Hepatocyte (in vitro differentiated cells): ENCODE measurements at places on chromosomes 4 and X. TPM values are rescaled to one million over a fixed set of nuclear protein-coding genes. Genes with fewer than 3 reads are reported as not detected.

DNA sequence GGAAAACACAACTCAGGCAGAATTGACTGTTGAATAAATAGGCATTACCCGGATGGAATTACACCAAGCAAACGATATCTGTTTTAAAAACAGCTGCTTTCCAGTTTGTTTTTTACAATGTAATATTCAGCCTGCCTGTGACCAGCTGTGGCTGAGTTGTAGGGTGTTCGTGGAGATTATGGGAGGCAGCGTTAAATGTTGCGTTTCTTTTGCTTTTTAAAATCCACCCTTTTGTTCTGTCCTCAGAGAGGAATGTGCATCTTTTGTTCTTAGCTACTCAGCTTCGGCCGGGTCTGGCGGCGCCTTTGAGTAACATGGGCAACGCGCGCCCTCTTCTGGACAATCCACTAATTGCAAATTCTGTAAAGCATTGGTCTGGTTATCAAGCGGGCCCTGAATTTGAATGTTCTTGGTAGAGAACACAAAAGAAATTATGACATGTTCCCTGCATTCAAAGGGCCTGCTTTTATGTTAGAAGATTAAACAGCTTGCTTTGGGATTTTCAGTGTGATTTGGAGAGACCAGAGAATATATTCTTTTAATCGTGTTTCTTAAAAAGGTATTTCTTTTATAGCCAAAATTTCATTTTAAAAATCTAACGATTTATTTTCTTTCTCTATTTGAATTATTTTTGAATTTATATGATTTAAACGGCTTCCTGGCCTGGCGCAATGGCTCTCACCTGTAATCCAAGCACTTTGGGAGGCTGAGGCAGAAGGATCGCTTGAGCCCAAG, 76.3 kb upstream of the TRIM2 start:
- peak; percentile 93 for DNase-seq

NDNF gene
- 13.6 and 19.5 TPM in 2 replicates for polyA plus RNA-seq

IGSF1 gene
- polyA plus RNA-seq, result 7.1 and 13.1 TPM in 2 replicates

GRCh38 chr4:161364681-161365080, 799.1 kb downstream of the FSTL5 start:
- no peak for DNase-seq

DNA sequence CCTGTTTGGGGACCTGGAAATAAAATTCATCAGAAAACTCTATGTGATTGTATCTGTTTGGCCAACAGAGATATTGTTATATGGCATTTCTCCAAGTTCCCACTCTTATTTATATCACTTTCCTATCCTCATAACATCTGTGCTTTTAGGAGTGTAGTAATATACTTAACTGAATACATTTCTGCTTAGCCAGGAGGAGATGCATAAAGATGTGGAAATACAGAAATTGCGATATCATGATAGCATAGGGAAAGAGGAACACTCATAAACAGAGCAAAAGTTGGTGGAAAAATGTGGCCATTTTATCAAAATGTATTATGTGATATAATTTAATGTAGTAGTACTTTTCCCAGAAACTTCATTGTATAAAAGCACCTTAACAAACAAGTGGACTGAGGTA, 46.1 kb upstream of the TSPAN7 start:
- DNase-seq, result no peak
